Activated CD4-positive, CD25-positive, alpha-beta regulatory T cell (primary cell): ENCODE measurements at places on chromosomes 13 and 19.

- peak; percentile 52 for DNase-seq
Observed at GRCh38 chr19:4369888-4370260, 26.5 kb downstream of the MPND start.

GRCh38 chr13:76446191-76446590 is 440.0 kb downstream of the KCTD12 start:
- DNase-seq = no peak

- DNase-seq = no peak
Observed at GRCh38 chr19:13404236-13404635, 102.0 kb downstream of the CACNA1A start.

- DNase-seq = no peak
Observed at GRCh38 chr13:42334329-42334706, 62.4 kb downstream of the AKAP11 start.

DNA sequence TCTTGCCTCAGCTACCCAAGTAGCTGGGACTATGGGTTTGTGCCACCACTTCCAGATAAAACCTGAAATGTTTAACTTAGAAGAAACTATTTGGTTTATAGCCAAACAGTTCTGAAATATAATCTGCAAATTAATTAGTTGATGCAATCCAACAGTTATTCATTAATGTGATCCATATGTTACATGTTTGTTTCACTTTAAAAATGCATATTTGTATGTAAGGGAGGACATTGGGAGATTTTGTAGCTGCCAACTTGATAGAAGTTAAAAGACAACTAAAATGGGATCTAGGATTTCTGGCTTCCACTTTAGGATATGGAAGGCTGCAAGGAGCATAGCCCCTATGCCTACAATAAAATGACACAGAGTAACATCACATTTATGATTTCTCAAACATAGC is 532.5 kb upstream of the SLC10A2 start:
- no peak for DNase-seq

GRCh38 chr13:75050419-75051046 is 431.4 kb downstream of the TBC1D4 start:
- no peak for DNase-seq

DNA sequence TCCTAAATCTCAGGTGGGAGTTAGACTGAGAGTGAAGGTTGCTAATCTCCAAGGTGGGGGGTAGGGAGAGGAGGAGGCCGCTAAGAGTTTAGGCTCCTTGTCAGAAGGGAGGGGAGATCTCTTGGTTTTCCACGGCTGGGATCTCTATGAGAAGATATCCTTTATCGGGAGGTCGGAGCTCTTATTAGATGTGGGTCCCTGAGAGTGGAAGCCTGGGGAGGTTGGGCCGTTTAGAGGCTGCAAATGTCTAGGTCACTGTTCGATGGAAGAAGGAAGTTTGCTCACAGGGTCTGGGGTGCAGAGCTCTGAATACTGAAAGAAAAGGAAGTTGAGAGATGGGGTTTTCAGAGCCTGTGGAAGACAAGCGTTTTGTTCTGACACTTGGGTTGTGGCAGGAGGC is 3.8 kb downstream of the MYADM start:
- no peak for DNase-seq

- DNase-seq = no peak
Observed at GRCh38 chr13:45865414-45865813, 13.9 kb upstream of the SIAH3 start.

DNA sequence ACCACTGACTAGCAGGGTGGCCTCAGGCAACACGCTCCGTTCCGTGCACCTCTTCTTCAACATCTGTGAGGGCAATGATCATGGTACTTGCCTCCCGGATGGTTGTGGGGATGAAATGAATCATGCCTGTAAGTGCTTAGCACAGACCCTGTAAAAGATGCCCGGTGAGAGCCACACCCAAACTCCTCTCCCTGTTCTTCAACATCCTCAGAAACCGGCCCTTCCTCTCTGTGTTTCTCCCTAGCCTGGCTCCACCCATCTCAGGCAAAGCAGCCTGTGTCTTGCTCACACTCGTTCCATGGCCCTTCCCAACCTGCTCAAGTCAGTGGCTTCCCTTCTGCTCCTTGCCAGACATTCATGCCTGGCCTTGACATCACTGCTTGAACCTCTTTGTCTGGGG is 5.8 kb upstream of the DMKN start:
- DNase-seq = no peak
